Fibroblast of villous mesenchyme (primary cell): ENCODE measurements at places on chromosomes 11 and 22. TPM values are rescaled to one million over a fixed set of nuclear protein-coding genes. Genes with fewer than 3 reads are reported as not detected.

- DNase-seq: no peak
Measured at GRCh38 chr11:72546866-72547265, 112.5 kb upstream of the CLPB start.

DNA sequence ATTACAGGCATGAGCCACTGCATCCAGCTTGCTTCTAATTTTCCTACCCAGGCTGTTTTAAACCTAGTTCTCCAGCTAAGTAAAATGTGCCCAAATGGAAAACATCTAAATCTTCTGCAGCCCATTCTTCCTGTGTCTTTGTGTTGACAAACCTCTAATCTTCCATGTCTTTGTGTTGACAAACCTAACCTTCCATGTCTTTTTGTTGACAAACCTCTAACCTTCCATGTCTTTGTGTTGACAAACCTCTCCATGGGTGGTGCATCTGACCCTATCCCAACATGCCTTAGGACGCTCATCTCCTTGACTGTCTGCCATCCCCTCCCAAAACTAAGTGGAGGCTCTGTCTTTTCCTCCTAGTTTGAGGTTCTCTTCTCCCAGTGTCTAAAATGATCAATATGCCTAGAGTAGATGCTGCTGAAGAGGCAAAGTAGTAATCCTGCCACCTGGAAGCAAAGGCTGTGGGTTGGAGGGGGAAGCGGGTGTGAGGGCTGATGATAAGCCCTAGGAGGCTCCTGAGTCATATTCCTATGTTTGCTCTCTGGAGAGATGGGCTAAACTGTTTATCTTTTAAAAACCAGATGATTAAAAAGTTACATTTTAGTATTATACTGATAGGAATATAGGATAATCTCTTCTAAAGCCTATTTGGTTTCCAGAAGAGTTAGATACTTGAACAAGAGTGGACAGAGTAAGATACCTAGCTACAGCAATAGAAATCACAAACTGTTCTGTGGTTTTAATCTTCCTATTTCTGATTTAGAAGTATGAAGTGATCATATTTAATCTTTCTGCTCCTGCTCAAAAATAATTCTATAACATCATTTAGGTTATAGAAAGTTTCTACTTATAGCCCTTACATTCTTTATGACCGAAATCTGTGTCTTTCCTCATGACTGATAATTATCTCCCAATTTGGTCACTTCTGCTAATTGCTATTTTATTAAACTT, 7.9 kb downstream of the FEN1 start:
- DNase-seq: peak; percentile 22

- DNase-seq: no peak
Measured at GRCh38 chr11:121141066-121141465, 40.0 kb downstream of the TECTA start.

GRCh38 chr11:16924826-16925560, 89.2 kb downstream of the PLEKHA7 start:
- peak; percentile 22 for DNase-seq

DNA sequence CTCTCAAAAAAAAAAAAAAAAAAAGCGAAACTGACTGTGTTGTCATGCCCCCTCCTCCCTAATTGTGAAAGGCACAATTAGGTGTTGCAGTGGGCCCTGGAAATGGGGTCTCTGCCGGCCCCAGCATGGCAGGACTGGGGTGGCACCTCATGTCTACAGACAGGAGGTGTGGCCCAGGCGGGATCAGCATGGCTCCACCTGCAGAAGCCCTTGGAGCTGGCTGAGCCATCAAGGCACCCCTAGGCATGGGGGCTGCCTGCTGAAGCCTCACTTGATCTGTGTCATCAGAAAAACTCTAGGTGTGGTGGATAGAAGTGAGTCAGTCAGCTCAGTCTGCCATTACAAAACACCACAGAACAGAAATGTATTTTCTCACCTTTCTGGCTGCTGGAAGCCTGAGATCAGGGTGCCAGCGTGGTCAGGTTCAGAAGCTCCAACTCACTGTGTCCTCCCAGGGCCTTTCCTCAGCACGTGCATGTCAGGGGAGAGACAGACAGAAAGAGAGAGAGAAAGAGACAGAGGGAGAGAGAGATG, 10.1 kb upstream of the B4GALNT4 start:
- DNase-seq: no peak

GRCh38 chr11:56846631-56847576, 98.4 kb upstream of the OR9G4 start:
- no peak for DNase-seq

DNA sequence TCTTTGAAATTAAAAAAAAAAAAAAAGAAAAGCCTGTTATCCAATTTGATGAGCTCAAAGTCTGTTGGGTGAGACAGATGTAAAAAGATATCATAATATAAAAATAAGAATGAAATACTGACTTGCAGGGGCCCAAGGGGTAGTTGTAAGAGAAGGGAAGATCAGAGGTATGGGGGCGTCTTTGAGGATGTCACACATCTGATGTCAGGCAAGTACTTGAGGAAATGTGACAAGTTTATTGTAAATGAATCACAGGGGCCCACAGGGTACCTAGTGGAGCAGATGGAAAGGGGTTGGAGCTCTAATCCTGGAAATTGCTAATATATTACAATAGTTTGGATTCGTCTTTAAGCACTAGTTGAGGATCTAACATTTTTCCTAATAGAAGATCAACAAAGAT, 131.6 kb downstream of the MAML2 start:
- DNase-seq: no peak

DNA sequence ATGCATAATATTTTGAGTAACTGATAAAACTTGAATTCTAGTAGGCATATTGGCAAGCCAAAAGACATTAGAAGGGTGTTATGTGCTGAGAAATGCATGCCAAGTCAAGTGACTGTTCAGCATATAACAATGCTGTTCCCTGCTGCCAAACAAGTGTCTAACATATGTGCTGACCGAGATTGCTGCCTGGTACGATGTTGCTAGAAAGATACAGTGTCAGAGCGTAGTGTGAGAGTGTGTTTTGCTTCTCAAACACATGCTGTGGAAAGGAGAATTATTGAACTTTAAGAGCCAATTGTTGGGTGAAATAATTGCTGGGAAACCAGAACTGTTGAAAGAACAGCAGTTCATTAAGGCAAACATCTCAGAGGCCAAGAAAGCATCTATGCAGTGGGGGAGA, 71.3 kb upstream of the GRIA4 start:
- no peak for DNase-seq

DNA sequence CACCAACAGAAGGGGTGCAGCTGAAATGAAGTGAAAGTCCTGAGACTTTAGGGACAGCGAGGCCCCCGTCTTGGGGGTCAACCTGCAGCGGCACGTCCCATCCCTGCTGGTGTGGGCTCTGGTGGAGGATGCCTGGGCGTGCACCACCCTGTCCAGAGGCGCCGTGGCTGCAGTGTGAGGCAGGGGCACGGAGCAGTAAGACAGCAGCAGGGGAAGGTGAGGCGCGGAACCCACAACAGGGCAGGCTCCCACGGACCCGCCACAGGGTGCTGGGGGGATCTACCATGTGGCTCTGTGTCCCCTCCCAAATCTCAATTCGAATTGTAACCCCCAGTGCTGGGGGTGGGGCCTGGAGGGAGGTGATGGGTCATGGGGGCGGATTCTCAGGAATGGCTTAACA, 158.6 kb downstream of the SHANK2 start:
- DNase-seq: no peak

- DNase-seq: no peak
Measured at GRCh38 chr11:99279266-99279665, 258.5 kb downstream of the CNTN5 start.

- no peak for DNase-seq
Measured at GRCh38 chr11:94469416-94469815, 24.2 kb downstream of the MRE11 start.

GRCh38 chr11:110367571-110367970, 62.2 kb upstream of the FDX1 start:
- no peak for DNase-seq

- DNase-seq: peak; percentile 88
Measured at GRCh38 chr22:43923631-43924464, at the start of gene PNPLA3. TSS of gene PNPLA3 (plus strand) at chr22:43923805. CDS start at chr22:43923912, 107 bp downstream.

DNA sequence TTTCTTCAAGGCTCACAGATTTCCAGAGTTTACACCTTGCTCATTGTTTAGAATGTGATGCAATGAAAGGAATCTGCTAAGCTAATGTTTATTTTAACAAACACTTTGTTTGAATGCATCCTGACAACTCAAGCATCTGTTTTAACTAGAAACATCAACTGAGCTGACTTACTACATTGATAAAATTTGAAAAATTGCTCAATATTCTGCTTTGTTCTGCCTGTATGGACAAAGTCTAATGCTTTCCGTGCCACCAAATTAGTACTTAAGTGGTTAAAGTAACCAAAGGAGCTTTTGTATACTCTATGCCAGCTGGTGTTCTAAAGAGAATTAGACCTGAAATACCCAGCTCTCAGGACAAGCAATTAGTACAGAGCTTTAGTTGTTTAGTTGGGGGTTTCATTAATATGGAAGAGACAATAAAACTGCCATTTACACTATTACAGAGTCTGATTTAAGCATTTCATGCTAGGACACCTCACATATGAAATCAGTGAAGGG, 105.2 kb downstream of the MAML2 start:
- no peak for DNase-seq

GRCh38 chr11:120912504-120912903, 111.4 kb upstream of the TBCEL start:
- DNase-seq: peak; percentile 55

- DNase-seq: no peak
Measured at GRCh38 chr22:33326540-33327295, 268.5 kb upstream of the SYN3 start.

DNA sequence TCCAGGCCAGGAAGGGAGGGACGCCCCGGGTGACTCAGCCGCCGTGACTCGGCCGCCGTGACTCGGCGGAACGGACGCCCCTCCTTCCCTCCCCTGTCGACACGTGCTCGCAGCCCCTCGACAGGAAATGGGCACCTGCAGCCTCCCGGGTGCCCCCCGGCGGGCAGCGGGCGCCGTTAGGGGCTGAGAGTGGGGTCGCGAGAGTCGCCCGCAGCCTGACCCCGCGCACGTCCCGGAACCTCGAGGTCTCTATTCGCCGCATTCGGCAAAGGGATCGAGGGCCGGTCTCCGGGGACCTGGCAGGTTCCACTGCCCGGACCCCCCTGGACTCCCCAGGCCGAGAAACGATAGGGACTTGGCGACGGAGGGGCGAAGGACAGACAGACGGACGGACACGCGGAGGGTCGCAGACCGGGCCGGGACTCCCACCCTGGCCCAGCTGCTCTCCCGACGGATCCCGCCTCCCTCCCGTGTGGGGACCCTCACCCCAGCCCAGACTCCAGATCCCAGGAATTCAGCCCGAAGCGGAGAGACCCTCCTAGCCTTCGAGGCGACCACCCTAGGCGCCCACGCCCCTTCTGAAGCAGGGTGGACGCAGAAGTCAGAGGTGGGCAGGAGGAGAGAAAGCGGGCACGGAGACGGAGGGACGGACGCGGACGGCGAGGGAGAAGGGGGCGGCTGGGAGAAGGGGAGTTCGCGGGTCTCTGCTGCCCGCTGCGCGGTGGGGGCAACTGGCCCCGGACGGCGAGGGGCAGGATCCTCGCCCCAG, 648 bp downstream of the FOSL1 start:
- DNase-seq: peak; percentile 82

GRCh38 chr22:21841422-21841821, 26.0 kb downstream of the MAPK1 start:
- DNase-seq: no peak

DNA sequence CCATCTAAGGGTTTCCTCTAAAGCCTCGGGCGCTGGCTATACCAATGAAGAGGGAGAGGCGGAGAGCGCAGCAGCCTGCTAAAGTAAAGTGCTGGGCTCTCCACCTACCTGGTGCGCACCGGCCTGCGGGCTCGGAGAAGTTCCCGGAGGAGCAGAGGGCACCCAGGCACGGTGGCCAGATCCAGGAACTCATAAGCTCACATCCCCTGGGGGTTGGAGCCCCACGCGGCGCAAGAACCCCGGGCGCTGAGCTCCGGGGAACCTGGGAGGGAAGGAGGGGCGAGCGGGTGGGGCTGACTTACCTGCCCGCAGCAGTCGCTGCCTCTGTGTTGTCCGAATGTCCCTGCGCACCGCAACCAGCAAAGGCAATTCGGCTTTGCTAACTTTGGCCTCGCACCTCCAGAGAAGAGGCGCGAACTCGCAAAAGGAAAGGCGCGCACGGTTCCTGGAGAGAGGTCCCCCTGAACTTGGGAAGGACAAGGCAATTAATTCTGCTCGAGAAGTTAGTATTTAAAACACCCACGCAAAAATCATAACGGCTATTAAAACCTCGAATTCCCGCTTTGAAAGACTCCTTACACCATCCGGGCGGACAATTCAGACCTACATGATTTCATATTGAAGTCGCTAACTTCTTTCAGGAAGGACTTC, 127.6 kb upstream of the C11orf58 start:
- no peak for DNase-seq

Gene SLC22A6
- total RNA-seq: not detected in 2 replicates

Gene DUSP8
- 0.64 and 0.86 TPM in 2 replicates for total RNA-seq

Gene POTEH
- total RNA-seq: not detected in 2 replicates

Gene BTBD18
- total RNA-seq: not detected in 2 replicates

Gene CALCA
- not detected in 2 replicates for total RNA-seq

Gene KLHDC7B
- total RNA-seq: 0.32 TPM in 1 of 2 replicates, not detected in the other

Gene EMID1
- under 0.01 and 0.32 TPM in 2 replicates for total RNA-seq

Gene POU2AF3
- not detected in 2 replicates for total RNA-seq

Gene IFT27
- total RNA-seq: 16.0 and 24.5 TPM in 2 replicates
